ENCODE measurements at places on chromosomes 12 and 14. TPM values are rescaled to one million over a fixed set of nuclear protein-coding genes. Genes with fewer than 3 reads are reported as not detected.

DNA sequence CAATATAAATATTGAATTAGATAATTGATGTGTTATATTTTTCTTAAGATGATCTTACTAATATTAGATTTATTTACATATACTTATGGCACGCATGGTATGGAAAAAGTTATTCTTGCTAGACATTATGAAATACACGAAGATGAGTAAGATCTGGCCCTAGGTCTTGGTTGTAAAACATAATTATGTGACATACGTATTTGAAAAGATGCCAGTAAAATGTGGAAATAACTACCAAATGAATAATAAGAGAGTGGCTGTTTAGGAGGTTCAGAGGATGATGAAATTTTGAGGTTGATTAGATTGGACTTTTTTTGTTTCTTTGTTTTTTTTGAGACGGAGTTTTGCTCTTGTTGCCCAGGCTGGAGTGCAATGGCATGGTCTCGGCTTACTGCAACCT lies 41.3 kb downstream of the FANCM start:
- H3K27ac ChIP-seq, result no peak overlapping the region
- H3K4me1 ChIP-seq, result no peaks in the 10 kb centered on the region
- no peaks in the 10 kb centered on the region for H3K27me3 ChIP-seq
- no peak overlapping the region for H3K4me3 ChIP-seq
- DNase-seq, result no peak
- H3K36me3 ChIP-seq, result no peaks in the 10 kb centered on the region

- no peaks in the 10 kb centered on the region for H3K27me3 ChIP-seq
- peaks cover 56% of the 10 kb centered on the region for H3K4me1 ChIP-seq
- H3K27ac ChIP-seq, result no peak overlapping the region
- no peak overlapping the region for H3K4me3 ChIP-seq
- no peak for DNase-seq
These were observed 2.4 kb downstream of the CBLN3 start for GRCh38 chr14:24426912-24427536.

DNA sequence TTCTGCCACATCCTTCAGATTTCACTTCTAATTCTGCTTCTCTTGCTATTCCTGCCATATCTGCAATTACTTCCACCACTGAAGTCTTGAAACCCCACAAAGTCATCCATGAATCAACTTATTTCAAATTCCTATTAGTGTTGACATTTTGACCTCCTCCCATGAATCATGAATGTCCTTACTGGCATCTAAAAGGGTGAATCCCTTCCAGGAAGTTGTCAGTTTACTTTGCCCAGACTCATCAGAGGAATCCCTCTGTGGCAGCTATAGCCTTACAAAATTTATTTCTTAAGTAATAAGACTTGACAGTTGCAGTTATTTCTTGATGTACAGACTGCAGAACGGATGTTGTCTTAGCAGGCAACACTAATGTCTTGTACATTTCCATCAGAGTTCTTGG lies 162.9 kb downstream of the PCNX1 start:
- H3K27me3 ChIP-seq, result no peaks in the 10 kb centered on the region
- H3K4me3 ChIP-seq, result no peak overlapping the region
- no peak for DNase-seq
- peaks cover 55% of the 10 kb centered on the region for H3K36me3 ChIP-seq

The CD163L1 gene
- 4.5 TPM for total RNA-seq

DNA sequence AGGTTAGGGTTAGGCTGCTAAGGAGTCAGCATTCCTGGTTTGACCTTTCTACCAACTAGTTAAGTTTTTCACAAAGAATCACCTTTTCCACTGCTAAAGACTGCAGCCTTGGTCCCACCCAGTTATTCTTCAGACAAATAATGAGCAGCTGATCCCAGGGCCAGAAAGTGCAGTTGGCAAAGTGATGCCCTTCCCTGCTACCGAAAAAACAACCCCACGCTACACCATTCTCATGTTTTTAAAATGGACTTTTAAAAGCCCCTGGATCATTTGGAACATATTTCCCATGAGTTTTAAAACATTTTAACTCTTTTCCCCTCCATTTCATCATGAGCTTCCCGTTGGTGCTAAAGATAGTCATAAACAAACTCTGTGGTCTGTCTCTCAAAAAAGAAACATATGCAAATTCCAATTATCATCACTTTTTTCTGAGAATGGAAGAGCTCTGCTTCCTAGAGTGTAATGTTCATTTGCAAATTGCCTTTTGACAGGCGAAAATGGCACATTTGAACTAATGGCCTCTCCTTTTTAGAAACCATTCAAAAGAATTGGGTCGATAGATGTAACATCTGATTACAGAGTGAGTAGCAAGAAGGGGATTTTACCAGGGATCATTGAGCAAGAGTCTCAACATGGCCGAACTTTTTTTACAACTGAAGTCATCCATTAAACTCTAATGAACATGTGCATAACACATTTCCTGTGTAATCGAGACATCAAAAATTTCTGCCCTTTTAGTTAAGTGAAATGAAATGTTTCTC lies 129.3 kb upstream of the RAP1B start:
- H3K4me3 ChIP-seq, result no peak overlapping the region
- no peaks in the 10 kb centered on the region for H3K4me1 ChIP-seq
- H3K36me3 ChIP-seq, result no peaks in the 10 kb centered on the region
- H3K27ac ChIP-seq, result no peak overlapping the region

- DNase-seq, result no peak
- H3K27me3 ChIP-seq, result no peaks in the 10 kb centered on the region
- no peaks in the 10 kb centered on the region for H3K36me3 ChIP-seq
- no peak overlapping the region for H3K4me3 ChIP-seq
- no peaks in the 10 kb centered on the region for H3K4me1 ChIP-seq
- H3K27ac ChIP-seq, result no peak overlapping the region
These were observed 114.8 kb upstream of the GSC start for GRCh38 chr14:94884616-94885230.

Measured in lower lobe of right lung (tissue), 2 donors.